ENCODE measurements at places on chromosomes 13 and 19.
A peak's percentile ranks its signal among the peaks of the same experiment; 100 is the strongest.

DNA sequence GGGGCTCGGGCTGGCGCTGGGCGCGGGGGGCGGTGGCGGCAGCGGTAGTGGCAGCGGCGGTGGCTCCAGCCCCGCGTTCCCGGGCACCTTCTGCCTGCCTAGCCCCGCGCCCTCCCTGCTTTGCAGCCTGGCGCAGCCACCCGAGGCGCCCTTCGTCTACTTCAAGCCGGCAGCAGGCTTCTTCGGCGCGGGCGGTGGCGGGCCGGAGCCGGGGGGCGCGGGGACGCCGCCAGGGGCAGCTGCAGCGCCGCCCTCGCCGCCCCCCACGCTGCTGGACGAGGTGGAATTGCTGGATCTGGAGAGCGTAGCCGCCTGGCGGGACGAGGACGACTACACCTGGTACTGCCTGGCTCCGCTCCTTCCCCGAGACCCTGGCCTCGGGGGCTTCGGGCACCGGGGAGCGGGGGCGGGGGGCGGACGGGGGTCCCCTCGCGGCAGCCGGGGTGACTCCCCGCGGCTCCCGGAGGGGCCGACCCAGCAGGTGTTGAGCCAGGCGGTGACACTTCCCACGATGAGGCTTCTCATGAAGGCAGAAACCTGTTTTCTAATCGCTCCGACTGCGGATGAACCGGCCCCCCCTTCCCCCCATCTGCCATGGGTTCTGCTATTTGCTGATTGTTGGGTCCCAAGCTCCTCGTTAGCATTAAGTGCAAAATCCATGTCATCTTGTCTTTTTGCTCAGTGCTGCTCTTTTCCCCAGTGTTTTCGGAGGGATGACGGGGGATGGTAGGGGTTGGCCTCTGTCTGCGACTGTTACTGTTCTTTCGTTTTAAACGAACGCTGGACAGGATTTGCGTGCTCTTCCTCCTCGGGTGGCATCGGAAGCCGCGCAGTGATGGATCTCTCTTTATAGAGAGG, 943 bp downstream of the SLAIN1 start:
- no peak for DNase-seq

GRCh38 chr13:66489586-66489985, 740.5 kb downstream of the PCDH9 start:
- no peak for DNase-seq

GRCh38 chr13:94703721-94704314, 8.5 kb downstream of the SOX21 start:
- DNase-seq, result no peak

GRCh38 chr19:17379221-17379631, 2.1 kb upstream of the PLVAP start:
- DNase-seq, result no peak

- no peak for DNase-seq
Observed at GRCh38 chr19:31676271-31677004, 327.2 kb upstream of the TSHZ3 start.

- DNase-seq, result no peak
Observed at GRCh38 chr13:112793545-112794445, 104.0 kb downstream of the ATP11A start.

DNA sequence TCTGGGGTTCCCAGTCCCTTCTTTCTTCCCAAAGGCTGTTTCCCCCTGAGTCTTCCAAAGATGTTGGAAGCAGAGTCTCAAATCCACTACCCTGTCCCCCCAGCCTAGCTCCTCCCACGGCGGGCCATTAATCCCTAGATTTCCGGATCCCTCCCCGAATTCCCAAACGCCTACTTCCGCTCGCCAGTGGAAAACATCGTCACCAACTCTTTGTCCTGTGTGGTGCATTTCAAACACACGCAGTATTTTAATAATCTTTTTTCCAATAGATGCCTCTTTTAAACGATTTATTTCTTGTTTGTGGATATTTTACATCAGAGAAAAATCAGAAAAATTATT, 610 bp downstream of the ZNF791 start:
- DNase-seq, result peak; percentile 42

- DNase-seq, result no peak
Observed at GRCh38 chr13:66977161-66977560, 253.0 kb downstream of the PCDH9 start.

- no peak for DNase-seq
Observed at GRCh38 chr13:51768378-51768921, 35.5 kb downstream of the DHRS12 start.

DNA sequence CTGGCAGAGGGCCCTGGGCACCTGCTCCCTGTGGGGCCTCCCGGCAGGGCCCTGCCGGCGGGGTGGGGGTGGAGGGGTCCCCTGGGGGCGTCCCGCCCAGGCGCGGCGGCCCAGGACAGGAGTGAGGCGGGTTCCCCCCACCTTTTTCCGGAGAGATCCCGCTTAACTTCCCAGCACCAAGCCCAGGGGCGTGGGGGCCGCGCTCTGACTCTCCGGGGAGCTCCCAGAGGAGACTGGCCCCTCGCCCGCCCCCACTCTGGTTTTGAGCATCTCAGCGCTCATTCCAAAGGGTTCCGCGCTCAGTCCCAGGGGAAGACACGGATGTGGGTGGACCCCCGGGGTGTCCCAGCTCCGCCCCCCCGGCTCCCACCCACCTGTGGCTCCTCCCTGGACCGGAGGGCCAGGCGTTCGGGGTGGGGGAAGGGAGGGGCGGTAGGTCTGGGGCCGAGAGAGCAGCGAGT, 476 bp downstream of the C2CD4C start:
- DNase-seq, result no peak

- DNase-seq, result no peak
Observed at GRCh38 chr13:84997858-84998257, 801.4 kb downstream of the SLITRK6 start.

- DNase-seq, result no peak
Observed at GRCh38 chr13:45004096-45004495, 14.8 kb downstream of the GPALPP1 start.

GRCh38 chr19:3006075-3006767, 22.9 kb downstream of the TLE2 start:
- DNase-seq, result no peak

GRCh38 chr13:73998631-73999030, 135.6 kb downstream of the KLF12 start:
- no peak for DNase-seq

DNA sequence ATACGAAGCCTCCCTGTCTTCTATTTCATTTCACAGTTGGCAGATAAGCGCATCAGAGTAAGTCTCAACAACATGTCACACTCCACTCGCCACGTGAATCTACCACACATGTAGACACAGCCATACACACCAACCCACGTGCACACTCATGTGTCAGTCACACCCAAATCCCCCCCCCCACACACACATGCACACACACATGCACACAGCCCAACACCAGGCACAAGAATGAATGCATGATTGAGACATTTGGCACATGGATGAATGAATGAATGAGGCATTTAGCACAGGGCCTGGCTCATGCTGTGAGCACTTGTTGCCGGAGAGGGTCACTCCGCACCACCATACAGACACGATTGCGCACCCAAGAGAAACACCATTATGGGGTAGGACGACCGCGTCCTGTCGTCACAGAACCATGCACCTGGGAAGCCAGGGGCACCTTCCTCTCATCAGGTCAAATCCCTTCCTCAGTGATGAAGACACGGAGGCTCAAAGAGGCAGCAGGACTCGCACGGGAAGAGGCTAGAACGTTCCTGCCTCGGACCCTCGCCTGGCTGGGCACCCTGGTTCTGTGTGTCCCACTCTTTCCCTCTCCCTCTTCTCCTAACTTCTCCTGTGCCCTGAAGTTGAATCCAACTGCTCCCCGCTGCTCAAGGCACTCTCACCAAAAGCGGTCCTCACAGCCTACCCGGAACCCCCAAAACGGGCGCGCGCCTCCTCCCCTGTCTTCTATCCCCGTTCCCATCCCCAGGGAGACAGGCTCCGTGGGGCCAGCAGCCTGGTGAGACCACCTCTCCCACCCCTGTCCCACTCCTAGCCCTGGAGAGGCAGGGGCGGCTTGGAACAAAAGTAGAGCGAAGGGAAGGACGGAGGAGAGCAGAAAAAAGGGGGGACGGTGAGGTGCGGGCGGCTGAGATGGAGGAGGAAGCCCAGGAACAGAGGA, 1.3 kb downstream of the MEIS3 start:
- no peak for DNase-seq

DNA sequence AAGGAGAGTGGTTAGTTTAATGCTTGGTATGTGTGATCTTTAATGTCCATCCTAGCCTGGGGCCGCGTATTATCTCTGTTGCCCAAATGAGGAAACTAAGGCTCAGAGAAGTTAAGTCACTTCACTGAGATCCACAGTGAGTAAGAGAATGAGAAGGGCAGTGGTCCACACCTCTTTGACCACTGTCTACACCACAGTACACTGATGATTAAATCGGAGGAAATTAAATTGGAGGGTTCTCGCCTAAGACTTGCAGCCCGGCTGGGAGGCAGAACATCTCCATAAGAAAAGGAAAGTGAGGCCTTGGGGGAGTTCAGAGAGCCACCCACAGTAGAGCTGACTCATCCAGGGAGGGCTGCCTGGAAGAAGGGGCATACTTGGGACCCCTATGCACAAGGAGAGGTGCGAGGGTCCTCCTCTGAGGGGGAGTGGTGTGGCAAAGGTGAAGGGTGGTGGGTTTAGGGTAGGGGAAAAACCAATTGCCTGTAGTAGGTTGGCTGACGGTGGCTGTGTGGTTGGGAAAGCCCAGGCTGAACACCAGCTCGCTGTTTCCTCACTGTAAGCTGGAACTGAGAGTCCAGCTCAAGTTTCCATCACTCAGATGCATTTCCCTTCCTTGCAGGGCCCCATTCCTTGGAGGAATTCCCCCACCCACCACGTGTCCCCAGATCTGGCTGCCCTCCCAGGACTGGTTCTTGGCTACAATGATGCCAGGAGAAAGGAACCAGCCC, 15.0 kb upstream of the DHRS12 start:
- DNase-seq, result no peak

All from omental fat pad (tissue), 4 donors.